Hematopoietic multipotent progenitor cell (in vitro differentiated cells): ENCODE measurements at places on chromosomes 1 and 21.

- DNase-seq, result no peak
These were observed 3.7 kb downstream of the CSTB start for GRCh38 chr21:43772425-43772821.

GRCh38 chr21:43967981-43968380 lies 44.1 kb upstream of the TRAPPC10 start:
- no peak for DNase-seq

DNA sequence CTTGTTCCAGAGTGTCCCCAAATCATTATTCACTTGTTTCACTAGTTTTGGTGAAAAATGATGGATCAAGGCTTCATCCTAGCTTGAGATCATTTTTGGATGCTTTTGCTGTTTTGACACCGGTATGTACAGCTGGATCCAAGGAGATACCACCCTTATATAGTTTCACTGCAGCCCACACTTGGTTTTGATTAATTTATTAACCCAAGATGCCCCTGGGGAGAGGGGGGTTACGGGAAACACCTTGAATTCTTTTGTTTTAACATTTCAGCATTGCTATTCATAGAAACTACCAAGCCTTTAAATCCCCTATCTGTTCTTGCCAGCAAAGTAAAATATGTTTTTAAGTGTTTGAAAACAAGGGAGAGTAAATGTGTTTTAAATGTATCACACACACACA lies 457.7 kb upstream of the RUNX1 start:
- no peak for DNase-seq

- DNase-seq, result no peak
These were observed 11.4 kb upstream of the B3GALT5 start for GRCh38 chr21:39601187-39601928.

DNA sequence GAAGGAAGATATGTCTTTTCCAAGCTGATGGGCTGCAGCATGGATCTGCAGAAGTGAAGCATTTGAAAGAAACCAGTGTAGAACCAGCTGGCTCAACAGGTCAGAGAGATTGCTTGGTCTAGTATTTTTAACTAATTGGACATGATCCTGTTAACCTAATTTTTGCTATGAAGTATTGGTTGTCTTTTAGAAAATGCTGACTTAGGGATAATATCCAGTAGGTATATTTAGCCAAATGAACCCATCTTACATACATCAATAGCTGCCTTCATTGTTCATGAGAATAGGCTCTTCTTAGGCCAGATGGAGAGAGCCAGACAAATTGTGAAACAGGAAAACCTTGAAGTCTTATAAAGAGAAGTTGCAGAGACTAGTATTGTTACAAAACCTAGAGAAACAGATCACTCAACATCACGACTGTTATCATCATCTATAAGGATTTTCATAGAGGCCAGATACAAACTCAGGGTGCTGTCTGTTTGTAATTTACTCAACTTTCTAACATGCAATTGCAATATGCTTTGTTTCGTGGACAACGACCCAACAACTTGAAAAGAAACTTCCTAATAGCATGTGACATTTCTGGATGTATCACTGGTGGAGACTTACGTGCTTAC lies 148.2 kb downstream of the DISC1 start:
- no peak for DNase-seq

DNA sequence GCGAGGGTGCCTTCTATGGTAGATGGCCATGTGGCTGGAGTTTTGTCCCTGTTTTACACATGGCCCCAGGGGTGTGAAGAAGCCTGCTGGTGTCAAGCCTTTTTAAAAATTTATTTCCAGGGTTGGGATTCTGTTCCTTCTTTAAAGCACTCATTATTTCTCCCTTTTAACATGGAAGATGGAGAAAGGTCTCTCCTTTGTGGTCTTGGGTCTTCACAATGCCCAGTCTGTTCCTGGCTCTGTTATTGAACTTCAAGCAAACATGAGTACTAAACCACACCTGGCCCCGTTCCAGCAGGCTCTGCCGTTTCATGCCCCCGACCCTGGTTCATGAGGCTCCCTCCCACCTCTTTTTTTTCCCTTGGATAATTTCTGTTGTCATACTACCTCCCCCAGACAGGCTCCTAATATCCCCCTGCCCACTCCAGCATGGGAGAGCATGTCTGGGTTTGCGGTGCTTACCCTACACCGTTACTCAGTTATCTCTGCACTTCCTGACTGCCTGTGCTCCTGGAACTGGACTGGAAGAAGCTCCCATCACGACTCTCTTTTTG lies 121.2 kb upstream of the KIAA0040 start:
- DNase-seq, result no peak

- DNase-seq, result no peak
These were observed 392.4 kb downstream of the KCNH1 start for GRCh38 chr1:210741564-210741963.
